Activated effector memory CD4-positive, alpha-beta T cell treated with anti-CD3 and anti-CD28 coated beads, Interleukin-2, amount 50 U/mL, for 16 hours (primary cell): ENCODE measurements at places on chromosomes 6 and 20.

DNA sequence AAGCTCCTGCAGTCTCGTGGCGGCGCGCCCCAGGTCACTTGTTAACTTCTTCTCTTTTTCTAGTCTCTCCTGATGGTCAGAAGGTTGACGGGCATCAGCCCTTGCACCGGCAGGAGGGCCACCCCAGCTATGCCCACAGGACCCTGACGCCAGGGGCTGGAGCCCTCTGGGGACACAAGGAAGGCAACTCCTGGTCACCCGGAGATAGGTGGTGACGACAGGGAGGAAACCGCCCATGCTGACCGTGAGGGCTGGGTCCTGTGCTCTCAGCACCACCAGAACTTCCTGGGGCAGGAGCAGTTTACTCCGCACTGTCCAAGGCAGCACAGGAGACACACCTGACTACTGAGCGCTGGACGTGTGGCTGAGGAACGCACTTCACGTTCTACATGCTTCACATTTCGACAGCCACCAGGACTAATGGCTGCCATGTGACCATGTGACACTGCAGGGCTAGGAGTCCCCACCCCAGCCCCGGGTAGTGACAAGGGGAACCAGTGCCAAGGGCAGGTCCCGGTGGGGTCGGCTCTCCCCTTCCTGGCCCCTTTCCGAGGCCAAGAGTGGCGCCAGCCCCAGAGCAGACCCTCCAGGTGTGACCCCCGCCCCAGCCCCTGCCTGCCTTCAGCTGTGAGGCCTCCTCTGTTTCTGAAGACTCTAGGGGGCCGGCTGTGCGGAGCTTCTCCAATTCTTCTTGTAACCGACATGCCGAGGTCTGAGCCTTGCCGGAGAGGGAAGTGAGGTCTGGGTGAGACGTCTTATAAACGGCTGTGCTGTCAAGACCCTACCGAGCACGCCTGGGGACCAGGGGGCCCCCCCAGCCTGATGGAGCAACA, 45.2 kb downstream of the DSTN start:
- DNase-seq, result peak; percentile 54

GRCh38 chr6:111605100-111605751, 452 bp downstream of the TRAF3IP2 start:
- DNase-seq, result peak; percentile 73

DNA sequence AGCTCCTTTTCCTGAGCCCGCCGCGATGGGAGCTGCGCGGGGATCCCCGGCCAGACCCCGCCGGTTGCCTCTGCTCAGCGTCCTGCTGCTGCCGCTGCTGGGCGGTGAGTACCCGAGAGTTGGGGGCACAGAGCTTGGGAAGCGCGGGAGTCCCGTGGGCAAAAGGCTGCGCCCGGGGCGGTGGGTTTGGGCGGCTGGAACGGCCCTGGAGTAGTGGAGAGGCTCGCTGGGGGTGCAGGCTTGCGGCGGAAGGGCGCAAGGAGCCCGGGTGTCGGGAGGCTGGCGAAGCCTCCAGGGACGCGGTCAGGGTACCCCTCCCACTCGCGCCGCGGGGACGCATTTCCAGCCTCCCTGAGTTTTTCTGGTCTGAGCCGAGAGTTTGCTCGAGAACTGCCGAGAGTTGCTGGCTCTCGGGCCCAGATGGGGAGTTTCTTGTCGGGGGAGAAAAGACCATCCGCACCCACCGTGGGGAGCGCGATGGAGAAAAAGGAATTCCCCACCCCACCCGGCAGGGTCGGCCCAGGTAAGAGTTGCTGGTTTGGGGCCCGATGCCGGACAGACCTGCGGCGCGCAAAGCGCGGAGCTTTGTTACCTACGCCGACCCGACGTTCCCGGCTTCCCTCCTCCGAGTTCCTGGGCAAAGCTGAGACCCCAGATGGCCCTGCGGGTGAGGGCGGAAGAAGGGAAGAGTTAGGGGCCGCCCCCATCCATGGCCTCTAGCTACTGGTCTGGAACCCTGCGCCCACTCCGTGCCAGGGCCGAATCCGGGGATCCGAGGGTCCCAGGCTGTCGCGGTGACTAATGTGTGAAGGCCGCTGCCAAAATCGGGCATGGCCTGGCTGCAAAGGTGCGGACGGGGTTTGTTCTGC, 584 bp downstream of the PTK7 start:
- no peak for DNase-seq

- DNase-seq, result no peak
Observed at GRCh38 chr6:112370946-112371345, 23.8 kb downstream of the RFPL4B start.

GRCh38 chr6:163417595-163417994, 3.1 kb downstream of the QKI start:
- no peak for DNase-seq

DNA sequence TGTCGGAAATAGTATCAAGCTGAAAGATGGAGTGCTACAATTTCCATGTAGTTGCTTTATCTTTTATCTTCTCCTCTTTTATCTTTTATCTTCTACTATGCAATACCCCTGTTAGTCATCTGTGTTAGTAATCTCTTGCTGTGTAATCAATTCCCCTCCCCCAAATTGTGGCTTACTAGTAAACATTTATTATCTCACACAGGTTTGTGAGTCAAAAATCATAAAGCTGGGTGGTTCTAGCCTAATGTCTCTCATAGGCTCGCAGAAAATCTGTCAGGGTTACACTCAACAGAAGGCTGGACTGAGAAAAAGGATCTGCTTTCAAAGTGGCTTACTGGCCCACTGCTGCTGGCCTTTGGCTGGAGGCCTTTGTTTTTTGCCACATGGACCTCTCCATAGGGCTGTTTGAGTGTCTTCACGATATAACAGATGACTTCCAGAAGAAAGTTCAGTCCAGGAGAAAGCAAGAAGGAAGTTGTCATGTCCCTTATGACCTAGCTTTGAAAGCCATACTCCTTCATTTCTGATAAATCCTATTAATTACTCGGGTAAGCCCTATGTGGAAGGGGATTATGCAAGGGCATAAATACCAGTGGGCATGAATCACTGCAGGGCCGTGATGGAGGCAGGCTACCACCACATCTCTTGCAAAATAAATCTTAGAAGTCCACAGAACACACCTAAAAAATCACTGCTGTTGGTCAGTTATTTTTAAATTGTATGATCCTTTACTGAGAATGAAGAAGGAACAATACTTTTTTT, 24.5 kb upstream of the PTCHD4 start:
- DNase-seq, result no peak
